NCI-H510A treated with DMSO at 0.1 percent for 48 hours (cell line): ENCODE measurements at places on chromosomes 16 and 17.
A peak's percentile ranks its signal among the peaks of the same experiment; 100 is the strongest.

DNA sequence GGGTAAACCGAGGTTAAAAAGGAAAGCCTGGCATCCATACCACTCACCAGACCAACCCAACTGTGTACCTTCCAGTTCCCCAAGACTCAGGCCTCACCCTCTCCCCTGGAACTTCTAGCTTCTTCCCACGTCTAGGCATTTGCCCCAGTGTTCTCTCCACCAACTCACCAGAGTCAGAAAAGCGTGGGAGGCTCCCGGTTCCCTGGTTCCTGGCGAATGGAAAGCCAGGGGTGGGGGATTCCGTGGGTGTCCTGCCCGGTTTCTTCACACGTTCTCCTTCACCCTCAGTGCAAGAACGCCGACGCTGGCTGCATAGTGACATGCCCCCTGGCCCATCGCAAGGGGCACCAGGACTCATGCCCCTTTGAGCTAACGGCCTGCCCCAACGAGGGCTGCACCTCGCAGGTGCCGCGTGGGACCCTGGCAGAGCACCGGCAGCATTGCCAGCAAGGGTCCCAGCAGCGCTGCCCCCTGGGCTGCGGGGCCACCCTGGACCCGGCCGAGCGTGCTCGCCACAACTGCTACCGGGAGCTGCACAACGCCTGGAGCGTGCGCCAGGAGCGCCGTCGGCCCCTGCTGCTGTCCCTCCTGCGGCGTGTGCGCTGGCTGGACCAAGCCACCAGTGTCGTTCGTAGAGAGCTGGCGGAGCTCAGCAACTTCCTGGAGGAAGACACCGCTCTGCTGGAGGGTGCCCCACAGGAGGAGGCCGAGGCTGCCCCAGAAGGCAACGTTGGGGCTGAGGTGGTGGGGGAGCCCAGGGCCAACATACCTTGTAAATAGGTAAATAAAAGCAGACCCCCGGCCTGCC lies 1.7 kb downstream of the RNF151 start:
- no peak for DNase-seq

DNA sequence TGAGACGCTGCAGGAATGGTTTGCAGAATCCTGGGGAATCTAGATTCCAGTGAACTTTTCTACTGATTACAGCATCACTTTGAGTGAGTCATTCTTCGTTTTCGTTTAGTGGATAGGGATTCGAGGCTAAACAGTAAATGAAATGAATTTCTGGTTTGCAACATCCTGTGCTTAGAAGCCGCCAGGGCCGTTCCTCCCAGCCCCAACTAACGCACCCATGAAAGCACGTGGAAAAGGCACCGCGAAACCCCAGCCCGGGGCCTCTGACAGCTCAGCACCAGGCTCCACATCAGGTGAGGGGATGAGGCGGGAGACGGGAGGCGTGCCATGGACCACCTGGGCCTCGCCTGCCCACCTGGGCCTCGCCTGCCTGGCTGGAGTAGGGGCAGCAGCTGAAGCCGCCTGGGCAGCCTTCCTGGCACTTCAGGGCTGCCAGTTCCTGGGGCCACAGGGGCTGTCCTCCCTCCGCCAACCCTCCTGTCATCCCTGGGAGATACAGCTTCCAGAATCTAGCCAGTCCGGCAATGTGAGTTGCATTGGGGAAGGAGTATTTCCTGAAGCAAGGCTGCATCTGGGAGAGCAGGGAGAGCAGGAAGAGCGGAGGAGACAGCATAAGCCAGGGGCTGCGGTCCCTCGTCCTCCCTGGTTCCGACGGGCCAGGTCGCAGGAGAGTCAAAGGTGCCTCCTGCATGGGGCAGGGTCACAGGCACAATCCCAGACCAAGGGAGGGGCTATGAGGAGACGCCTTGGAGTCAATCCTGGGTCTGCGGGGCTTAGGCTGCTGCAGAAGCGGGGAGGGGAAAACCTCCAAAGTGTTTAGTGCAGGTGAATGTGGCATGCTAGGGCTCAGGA lies 78.4 kb downstream of the RPH3AL start:
- DNase-seq: no peak

DNA sequence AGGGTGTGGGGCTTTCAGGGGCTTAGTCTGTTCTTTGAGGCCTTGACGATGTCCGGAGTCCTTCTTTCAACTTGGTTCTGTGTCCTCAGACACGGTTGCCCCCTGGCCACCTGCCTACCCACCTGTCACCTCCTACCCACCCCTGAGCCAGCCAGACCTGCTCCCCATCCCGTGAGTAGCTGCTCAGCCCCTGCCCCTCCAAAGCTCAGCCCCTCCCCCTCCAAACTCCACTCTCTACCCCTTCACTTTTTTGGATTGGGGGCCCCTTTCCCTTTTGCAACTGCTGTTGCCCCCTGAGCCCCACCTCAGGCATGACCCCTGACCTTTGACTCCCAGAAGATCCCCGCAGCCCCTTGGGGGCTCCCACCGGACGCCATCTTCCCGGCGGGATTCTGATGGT lies 1.2 kb downstream of the LAT start:
- no peak for DNase-seq

DNA sequence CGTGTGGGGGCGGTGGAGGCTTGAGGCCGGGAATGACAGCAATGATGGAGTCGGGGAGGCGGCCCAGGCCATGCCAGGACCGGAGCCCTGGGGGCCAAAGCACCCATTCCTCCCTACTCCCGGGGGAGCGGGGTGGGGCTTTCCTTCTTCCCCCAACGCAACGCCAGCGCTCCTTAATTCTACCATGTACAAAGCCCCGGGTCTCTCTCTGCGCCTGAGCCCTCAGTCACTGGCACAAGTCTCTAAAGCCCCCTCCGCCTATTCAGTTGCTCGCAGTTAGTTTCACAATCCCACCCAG lies 245 bp upstream of the RNF227 start:
- DNase-seq: no peak

- no peak for DNase-seq
Observed at GRCh38 chr17:48571024-48571818, 6.9 kb downstream of the HOXB4 start.

DNA sequence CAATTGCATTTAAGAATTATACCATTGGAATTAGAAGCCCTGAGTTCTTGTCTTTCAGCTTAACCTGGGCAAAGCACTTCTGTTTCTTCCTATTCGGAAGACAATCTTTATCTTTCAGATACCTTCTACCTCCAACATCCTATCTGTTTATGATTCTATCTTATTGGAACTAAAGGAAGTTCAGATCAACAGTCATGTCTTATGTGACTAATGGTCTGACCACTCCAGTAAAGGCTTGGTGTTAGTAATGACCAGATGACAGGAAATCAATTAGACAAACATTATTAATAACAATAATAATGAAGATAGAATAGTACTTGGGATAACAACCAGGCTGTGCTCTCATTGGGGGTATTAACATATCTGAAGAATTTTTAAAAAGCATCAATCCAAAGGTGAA lies 11.3 kb downstream of the HS3ST3A1 start:
- no peak for DNase-seq

GRCh38 chr17:82193520-82194220 lies 19.0 kb downstream of the CCDC57 start:
- DNase-seq: no peak

GRCh38 chr17:49708515-49709183 lies 885 bp upstream of the SLC35B1 start:
- no peak for DNase-seq

GRCh38 chr16:19291475-19291874 lies 5.9 kb downstream of the CLEC19A start:
- DNase-seq: no peak

DNA sequence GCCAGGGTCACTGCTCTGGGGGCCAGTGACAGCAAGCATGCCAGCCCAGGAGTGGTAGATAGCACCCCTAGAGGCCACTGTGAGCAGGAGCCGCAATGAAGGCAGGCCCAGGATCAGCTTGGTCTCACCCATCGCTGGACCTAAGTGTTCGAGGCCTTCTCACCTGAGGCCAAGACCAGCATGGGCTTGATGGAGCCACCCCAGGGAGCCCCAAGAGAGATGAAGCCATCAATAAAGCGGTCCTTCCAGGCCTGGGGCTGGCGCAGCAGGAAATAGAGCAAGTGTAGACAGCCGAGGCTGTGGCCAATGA lies 1.8 kb downstream of the LCAT start:
- no peak for DNase-seq

DNA sequence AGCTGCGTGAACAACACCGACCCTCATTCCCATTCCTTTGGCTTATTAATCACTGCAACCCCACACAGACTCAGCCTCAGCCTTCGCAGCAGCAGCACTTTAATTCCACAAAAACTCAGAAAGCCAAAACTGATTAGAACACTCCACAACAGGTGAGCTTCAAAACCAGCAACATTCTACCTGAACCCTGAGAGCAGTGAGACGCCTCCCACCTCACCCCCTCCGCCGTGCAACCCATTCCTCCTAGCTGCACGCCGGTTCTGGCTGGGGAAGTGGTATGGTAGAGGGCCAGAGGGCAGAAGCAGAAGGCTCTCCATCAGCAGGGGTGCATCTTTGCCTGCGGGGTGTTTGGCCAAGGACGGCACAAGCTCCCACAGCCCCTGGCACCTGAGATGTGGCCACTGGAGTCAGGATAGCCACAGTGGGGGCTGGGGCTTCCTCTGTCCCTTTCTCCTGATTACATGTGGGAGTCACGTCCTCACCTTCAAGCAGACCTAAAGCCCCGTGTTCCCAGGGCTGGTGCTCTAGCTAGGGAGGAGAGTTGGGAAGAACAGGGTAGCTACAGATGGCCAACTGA lies 1.6 kb downstream of the BORCS6 start:
- no peak for DNase-seq

DNA sequence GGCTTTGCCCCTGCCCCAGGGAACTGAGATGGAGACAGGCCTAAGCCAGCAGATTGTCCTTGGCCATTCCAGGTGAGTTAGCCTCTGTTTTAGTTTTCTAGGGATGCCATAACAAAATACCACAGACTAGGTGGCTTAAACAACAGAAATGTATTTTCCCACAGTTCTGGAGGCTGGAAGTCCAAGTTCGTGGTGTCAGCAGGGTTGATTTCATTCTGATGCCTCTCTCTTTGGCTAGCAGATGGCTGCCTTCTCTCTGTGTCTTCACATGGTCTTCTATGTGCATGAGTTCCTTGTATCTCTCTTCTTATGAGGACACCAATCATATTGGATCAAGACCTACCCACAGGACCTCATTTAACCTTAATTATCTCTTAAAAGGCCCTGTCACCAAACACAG lies 12.8 kb downstream of the FAM20A start:
- no peak for DNase-seq

DNA sequence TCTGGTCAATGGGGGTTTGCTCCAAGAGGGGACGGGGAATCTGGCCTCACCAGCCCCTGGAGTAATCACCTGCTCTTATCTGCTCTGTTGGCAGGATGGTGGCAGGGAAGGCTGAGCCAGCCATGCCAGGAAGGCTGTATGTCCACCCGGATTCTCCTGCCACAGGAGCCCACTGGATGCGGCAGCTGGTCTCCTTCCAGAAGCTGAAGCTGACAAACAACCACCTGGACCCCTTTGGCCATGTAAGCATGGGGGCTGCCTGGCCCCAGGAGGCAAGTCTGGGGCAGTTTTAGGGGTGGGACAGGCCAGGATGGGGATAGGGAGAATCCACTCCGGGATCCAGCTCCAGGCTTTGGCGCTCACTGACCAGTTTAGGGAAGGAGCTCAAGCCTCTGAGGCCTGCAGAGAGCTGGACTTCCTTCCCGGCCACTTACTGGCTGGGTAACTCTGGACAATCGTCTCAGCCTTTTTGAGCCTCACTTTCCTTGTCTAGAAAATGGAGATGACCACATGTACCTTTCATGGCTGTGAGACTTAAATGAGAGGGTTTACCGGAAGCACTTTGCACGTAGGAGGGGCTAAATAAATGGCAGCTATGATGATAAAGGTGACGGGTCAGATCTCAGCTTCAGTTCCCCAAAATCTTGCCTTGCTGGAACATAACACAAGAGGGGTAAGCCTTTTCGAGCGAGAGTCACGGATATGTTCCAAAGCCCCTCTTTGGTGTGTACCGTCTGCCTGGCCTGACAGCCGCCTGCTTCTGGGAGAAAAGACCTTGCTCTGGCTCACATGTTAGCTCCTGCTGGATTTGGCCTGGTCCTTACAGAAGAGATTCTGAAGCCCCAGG lies 15.4 kb downstream of the TBX4 start:
- DNase-seq: peak; percentile 18

- DNase-seq: no peak
Observed at GRCh38 chr16:11681556-11681955, 13.3 kb downstream of the SNN start.

GRCh38 chr16:71343078-71343477 lies 15.4 kb upstream of the CALB2 start:
- no peak for DNase-seq

- peak; percentile 13 for DNase-seq
Observed at GRCh38 chr16:53743149-53743566, 39.2 kb downstream of the FTO start.

GRCh38 chr17:82848022-82848592 lies 8.3 kb upstream of the ZNF750 start:
- DNase-seq: peak; percentile 90

- DNase-seq: no peak
Observed at GRCh38 chr17:69857412-69857835, 217.6 kb upstream of the KCNJ16 start.
